ENCODE measurements at places on chromosomes 11 and 22. TPM values are rescaled to one million over a fixed set of nuclear protein-coding genes. Genes with fewer than 3 reads are reported as not detected.

GPR83 gene
- total RNA-seq = not detected

OR2D2 gene
- total RNA-seq = 1.7 TPM

THY1 gene
- 5.7 TPM for total RNA-seq

PTPMT1 gene
- total RNA-seq = 65.3 TPM

YDJC gene
- total RNA-seq = 47.6 TPM

SNX32 gene
- total RNA-seq = 0.85 TPM

SERHL2 gene
- 2.3 TPM for total RNA-seq

ANGPTL5 gene
- total RNA-seq = not detected

PYGM gene
- 0.50 TPM for total RNA-seq

FAM180B gene
- not detected for total RNA-seq

PPARA gene
- total RNA-seq = 10.3 TPM

CDC45 gene
- total RNA-seq = 2.2 TPM

RASL10A gene
- 0.66 TPM for total RNA-seq

OTUB1 gene
- total RNA-seq = 48.0 TPM

PAMR1 gene
- total RNA-seq = 118 TPM

DLG2 gene
- 1.8 TPM for total RNA-seq

CRELD2 gene
- total RNA-seq = 51.5 TPM

OR5A2 gene
- not detected for total RNA-seq
